ENCODE measurements at places on chromosomes 5 and 9.

DNA sequence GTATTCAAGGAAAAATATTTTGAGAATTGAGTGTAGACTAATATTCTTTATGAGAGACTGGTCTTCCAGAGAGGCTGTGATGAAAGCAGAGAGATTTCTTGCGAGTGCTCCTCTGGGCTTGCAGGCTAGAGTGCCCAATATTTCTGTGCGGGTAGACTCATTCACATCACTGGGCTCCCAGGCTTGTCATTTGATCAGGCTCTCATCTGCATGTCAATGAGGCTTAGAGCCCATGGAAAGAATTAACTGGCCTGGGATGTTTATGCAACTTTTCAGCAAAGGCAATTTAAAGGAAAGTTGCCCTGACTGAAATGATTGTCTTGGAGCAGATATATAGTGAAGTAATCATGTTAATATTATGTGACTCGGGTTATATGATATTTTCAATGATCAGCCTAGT, 42.3 kb downstream of the SNCAIP start:
- no peaks in the 10 kb centered on the region for H3K27me3 ChIP-seq
- peaks cover 3% of the 10 kb centered on the region for H3K4me1 ChIP-seq
- no peak for DNase-seq

- H3K27me3 ChIP-seq, result no peaks in the 10 kb centered on the region
- no peak overlapping the region for H3K27ac ChIP-seq
- H3K36me3 ChIP-seq, result no peaks in the 10 kb centered on the region
- H3K4me3 ChIP-seq, result no peak overlapping the region
- H3K4me1 ChIP-seq, result no peaks in the 10 kb centered on the region
- no peak for DNase-seq
These were observed 1824.4 kb upstream of the CDH9 start for GRCh38 chr5:28862860-28863196.

GRCh38 chr5:43643327-43643726, 40.3 kb downstream of the NNT start:
- no peaks in the 10 kb centered on the region for H3K27me3 ChIP-seq
- no peaks in the 10 kb centered on the region for H3K4me1 ChIP-seq
- no peaks in the 10 kb centered on the region for H3K36me3 ChIP-seq
- DNase-seq, result no peak
- H3K27ac ChIP-seq, result no peak overlapping the region

DNA sequence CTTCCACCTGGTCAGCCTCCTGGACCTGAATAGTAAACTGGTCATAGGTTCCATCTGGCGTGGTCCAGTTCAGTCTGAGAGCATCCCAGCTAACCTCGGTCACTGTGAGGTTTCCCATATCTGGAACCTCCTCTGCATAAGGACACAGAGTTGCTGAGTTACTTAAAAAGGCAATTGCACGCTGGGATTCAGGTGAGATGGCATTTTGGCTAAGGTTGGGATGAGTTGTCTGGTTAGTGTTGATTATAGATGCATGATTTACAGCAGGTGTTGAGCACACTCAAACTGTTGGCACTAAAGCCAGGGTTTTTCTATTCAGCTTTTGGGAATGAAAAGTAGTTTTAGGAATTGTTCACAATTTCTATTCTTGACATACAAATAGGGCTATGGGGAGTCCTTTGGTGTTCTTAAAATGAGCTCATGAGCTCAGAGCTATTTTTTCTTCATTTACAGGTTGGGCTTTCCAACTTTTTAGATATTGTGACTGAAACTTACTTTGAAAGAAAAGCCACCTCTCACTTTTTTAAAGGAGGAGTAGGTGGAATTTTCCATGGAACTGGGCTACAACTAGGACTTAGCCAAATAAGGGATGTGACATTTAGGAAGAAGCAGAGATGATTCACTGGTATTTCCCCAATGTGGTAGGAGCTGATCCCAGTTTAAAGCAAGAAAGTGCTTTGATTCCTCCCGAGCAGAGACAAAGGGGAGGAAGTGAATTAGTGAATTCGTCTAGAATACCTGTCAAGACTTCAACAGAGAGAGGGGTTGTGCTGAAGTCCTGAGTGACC, 54.7 kb downstream of the TNC start:
- no peaks in the 10 kb centered on the region for H3K27me3 ChIP-seq
- DNase-seq, result no peak
- H3K4me1 ChIP-seq, result peaks cover 4% of the 10 kb centered on the region
- H3K36me3 ChIP-seq, result no peaks in the 10 kb centered on the region

- H3K27ac ChIP-seq, result no peak overlapping the region
- H3K4me3 ChIP-seq, result no peak overlapping the region
- no peaks in the 10 kb centered on the region for H3K27me3 ChIP-seq
- no peaks in the 10 kb centered on the region for H3K4me1 ChIP-seq
- no peaks in the 10 kb centered on the region for H3K36me3 ChIP-seq
These were observed 152.9 kb upstream of the MOCS2 start for GRCh38 chr5:53262348-53262970.

Data from aorta (tissue), 5 donors.